CD4-positive, alpha-beta T cell treated with Interferon gamma for 1 hour (primary cell): ENCODE measurements at places on chromosomes 2 and 18.

DNA sequence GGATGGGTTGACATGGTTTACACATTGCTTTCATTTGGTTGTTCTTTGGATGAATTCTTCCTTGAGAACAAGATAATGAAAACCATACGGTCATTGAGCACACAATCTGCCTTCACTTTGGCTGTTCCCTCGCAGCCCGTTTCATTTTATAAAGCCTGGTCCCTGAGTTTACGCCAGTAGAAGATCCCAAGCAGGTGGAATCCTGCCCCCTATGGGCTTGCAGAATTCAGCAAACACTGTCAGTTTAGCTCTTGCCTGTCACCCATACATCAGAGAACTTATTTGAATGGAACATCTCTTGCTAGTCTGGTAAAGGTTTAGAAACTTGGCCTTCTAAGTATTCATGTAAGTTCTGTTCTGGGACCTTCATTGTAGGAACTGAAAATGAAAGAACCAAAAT is 666.4 kb upstream of the ZEB2 start:
- no peak for DNase-seq

DNA sequence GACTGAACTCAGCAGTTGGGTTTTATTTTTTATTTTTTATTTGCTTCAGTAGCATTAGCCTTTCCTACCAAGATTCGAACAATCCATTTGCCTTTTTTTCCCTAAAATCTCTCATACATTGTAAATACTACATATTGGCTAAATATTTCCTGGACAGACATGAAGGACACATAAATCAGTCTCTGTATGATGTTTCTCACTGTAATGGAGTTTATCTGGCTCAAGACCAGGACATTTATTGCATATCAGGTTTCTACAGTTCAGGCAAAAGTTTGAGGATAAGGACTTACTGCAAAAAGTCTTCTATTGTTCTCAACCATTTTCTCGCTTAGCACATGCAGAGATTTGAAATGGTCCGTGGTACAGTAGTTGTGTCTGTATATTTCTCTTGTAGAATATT is 3.3 kb downstream of the CLUL1 start:
- DNase-seq = no peak

- no peak for DNase-seq
Observed at GRCh38 chr18:6733758-6734157, 4.2 kb downstream of the ARHGAP28 start.

GRCh38 chr18:46431522-46432171 is 225.4 kb downstream of the LOXHD1 start:
- no peak for DNase-seq

DNA sequence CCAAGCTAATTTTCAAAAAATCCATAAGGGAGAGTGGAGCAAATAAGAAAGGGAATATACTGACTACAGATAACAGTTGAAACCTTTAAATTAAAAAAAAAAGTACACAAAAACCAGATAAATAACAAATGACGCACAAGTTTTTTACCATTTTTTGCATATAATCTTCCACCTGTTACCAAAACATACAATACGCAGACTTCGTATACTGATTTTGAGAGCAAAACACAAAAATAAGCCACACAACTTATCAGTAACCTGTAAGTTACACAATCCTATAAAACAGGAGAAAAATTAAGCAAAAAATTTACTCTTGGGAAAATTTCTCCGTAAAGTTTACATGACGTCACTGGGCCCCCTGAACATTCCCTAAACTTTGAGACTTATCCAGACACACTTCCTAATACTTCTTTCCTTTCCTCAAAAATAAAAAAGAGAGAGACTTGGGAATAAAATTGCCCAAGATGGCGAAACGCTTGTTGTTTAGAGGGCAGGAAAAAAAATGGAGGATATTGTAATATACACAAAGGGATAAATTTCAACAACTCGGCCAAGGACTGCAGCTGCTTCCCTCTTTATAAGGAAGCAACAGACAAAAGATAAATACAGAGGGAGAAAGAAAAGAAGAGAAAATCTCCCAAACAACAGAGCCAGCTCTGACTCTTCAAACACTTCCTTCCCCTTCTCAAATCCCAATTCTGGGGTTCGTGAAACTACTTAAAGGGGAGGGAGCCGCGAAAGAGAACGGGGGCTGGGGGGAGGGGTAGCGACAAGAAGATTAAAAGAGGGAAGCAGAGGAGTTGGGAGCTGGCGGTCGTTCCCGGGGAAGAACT is 1.6 kb downstream of the BAZ2B start:
- DNase-seq = no peak

DNA sequence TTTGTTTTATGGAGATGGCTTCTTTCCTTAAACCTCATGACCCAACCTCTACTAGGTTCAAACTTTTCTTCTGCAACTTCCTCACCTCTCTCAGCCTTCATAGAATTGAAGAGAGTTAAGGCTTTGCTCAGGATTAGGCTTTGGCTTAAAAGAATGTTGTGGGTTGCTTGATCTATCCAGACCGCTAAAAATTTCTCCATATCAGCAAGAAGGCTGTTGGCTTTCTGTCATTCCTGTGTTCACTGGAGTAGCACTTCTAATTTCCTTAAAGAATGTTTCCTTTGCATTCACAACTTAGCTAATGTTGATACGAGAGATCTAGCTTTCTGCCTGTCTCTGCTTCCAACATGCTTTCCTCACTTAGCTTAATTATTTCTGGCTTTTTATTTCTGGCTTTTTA is 58.1 kb upstream of the KYNU start:
- no peak for DNase-seq
